CMK (cell line): ENCODE measurements at places on chromosomes 7 and 10.

DNA sequence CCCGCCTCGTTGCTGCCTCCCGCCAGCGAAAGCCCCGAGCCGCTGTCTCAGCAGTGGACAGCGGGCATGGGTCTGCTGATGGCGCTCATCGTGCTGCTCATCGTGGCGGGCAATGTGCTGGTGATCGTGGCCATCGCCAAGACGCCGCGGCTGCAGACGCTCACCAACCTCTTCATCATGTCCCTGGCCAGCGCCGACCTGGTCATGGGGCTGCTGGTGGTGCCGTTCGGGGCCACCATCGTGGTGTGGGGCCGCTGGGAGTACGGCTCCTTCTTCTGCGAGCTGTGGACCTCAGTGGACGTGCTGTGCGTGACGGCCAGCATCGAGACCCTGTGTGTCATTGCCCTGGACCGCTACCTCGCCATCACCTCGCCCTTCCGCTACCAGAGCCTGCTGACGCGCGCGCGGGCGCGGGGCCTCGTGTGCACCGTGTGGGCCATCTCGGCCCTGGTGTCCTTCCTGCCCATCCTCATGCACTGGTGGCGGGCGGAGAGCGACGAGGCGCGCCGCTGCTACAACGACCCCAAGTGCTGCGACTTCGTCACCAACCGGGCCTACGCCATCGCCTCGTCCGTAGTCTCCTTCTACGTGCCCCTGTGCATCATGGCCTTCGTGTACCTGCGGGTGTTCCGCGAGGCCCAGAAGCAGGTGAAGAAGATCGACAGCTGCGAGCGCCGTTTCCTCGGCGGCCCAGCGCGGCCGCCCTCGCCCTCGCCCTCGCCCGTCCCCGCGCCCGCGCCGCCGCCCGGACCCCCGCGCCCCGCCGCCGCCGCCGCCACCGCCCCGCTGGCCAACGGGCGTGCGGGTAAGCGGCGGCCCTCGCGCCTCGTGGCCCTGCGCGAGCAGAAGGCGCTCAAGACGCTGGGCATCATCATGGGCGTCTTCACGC lies 825 bp downstream of the ADRB1 start:
- no peak for DNase-seq

DNA sequence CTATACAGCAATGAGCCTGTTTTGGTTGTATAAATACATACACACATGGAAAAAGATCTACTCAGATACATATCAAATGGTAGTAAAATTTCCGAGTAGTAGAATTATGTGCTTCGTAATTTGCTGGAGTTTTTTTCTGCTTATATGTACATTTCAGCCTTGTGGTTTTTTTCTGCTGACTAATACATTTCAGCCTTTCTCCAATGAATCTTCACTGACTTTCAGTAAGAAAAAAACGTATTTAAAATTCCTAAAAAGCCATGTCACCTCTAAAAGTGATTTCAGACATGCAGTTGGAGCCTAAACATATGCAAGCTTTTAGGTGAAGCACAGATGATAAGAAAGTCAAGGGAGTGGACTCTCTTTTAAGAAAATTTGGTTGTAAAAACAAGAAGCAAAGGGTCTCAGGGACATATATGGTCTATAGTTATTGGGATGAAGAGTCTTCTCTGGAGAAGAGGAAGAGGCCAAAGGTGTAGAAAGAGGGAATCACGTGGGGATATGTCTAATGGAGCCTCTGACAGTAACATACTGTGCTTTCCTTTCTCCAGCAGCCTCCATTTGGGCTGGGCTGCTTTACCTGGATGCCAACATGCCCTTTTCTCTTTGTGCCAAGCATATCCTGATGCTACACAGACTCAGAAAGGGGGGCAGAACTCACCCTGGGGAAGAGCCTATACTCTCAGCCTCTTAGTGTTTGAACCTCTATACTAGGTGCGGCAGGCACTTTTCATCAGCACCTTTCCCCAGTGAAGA lies 2.4 kb downstream of the AMPH start:
- DNase-seq, result no peak

DNA sequence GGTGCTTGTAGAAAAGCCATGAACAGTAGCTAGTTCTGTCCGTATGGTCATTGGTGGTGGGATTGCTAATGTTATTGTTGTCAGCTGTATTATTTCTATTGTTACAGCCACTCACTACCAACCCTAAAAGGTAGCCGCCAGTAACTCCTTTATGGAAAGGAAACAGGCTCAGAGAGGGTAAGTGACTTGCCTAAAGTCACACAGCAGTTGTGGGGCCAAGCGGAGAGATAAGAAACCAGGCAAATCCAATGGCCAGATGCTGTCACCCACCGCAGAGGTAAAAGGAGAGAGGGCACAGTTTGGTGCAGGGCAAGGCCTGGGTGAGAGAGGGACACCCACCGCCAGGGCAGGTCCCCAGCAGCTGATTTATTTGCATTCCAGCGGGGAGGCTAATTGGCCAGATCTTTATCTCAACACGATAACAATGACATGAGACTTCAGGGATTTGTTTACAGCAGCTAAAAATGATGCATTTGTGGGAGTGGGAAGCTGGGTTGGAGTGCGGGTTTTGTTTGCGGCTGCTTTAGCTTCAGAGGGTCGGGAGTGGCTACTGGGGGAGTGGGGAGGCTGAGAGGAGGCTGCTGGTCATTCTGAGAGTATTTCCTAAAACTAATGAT lies 8.6 kb upstream of the NKX2-3 start:
- DNase-seq, result no peak

DNA sequence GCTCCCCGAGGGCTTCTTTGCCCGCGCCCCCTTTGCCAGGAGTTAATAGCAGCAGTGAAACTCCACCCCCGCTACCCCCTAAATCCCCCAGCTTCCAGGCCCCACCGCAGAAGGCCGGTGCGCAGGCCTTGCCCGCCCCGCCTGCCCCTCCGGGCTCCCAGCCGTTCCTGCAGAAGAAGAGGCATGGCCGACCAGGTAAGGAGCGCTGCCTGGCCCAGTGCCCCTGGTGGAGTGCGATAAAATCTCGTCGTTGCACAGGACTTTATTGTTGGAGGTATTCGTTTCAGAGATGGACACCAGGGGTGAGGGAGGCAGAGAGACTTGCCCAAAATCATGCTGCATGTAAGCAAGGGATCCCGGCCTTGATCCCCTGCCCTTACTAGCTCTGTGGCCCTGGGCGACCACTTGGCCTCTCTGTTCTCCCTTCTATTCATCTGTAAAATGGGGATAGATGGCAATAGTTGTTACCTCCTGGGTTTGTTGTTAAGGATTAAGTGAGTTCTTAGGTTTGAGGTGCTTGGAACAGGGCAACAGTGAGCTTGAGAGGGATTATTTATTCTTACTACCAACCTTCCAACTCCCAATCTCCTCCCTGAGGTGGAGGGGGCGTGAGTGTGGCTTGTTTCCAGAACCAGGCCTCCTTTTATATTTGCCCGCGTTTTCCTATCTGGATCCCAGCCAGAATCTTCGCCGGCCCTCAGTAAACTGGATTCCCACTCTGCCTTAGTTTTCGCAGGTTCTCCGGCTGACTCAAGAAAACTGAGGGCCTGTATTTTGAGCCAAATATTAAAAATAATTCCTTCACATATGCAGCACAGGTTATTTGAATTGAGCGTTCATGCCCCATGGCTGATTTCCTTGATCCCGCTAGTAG lies 78.3 kb downstream of the WIPF3 start:
- no peak for DNase-seq

GRCh38 chr10:98415731-98416119 lies 743 bp upstream of the PYROXD2 start:
- no peak for DNase-seq
